ENCODE measurements at places on chromosomes 5 and 9.

- no peak for DNase-seq
Measured at GRCh38 chr5:61333954-61334867, 2.2 kb downstream of the ZSWIM6 start.

GRCh38 chr9:70113403-70114022 lies 69.9 kb downstream of the MAMDC2 start:
- DNase-seq = peak; percentile 70

- peak; percentile 50 for DNase-seq
Measured at GRCh38 chr5:173243831-173244305, 8.9 kb upstream of the NKX2-5 start.

DNA sequence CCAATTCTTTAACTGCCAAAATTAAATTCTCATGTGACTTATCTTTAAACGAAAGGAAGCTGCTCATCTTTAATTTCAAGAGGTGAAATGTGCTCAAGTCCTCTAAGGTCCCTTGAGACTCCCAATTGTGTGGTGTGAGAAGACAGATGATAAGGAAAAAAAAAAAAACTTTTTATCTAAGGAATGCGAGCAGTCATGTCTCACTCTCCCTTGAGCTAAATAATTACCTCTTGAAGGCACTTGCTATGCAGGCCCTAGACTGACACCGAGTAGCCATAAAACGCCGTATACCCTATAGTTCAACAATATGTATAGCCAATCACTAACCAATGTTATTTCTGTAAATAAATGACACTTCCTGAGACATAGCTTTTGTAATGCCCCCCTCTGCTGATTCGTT lies 1.5 kb upstream of the DTWD2 start:
- DNase-seq = no peak

DNA sequence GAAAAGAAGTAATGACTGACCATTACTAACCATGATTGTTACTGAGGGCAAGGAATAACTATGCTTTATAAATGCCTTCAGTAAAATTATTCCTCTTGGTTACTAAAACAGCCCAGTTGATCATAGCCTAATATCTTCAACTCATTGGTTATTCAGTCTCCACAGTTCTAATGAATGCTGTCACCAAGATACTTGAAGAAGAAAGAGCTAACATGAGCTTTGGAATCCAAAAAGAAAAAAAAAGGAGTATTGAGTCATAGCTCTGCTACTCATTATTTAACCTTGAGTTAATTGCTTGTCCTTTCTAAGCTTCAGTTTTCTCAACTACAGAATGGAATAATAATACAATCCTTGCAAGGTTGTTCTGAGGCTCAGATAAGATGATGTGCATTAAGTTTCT lies 187.7 kb downstream of the BRINP1 start:
- DNase-seq = no peak

Data from H9 (cell line).